A673 (cell line): ENCODE measurements at places on chromosomes 1 and 21. TPM values are rescaled to one million over a fixed set of nuclear protein-coding genes. Genes with fewer than 3 reads are reported as not detected.

F13B gene
- total RNA-seq: not detected in 2 replicates

DNA sequence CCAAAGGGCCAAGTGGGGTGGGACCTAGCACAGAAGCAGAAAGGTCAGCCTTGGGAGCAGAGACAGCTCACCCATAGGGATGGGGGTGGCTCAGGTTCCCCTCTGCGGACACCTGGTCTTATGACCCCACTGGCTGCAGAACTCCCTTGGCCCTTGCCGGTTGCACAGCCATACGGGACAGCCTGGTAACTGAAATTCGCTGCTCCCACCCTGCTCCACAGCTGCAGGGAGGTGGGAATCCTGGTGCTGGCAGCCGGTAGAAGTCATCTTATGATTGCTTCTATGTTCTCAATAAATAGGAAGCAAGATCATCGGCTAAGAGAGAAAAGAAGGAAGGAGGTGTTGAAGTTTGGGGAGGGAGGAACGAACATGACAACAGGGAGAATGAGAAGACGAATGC, 64.1 kb downstream of the HLCS start:
- no peak for DNase-seq

DNA sequence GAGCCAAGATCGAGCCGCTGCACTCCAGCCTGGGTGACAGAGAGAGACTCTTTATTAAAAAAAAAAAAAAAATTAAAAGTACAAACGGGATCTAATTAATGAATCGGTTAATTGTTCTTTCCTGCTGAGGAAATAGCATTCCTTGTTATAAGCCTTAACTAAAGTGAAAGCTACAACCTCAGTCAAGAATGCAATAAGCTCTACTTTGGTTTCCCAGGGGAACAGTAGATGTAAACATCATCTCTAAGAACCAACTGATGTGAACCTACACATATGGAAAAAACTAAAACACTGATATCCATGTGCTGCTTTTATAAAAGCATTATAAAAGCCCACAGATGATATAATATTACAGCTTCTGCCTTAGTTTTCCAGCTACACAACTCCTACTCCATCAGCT, 41.9 kb downstream of the LPGAT1 start:
- DNase-seq: peak; percentile 24

LCE1D gene
- total RNA-seq: not detected in 2 replicates

- no peak for DNase-seq
Measured at GRCh38 chr1:27471477-27471876, 18.5 kb downstream of the WASF2 start.
